ENCODE measurements at places on chromosomes 2 and 18.

- DNase-seq: no peak
Observed at GRCh38 chr2:94873362-94874276, 2.4 kb downstream of the TEKT4 start.

- peak; percentile 85 for DNase-seq
Observed at GRCh38 chr18:11047156-11047555, 102.2 kb downstream of the PIEZO2 start.

GRCh38 chr18:1779587-1779986 is 791.7 kb downstream of the METTL4 start:
- DNase-seq: peak; percentile 2

- no peak for DNase-seq
Observed at GRCh38 chr2:27118525-27119329, at the start of gene CGREF1. TSS of gene CGREF1 (minus strand) at chr2:27119128. CDS start at chr2:27104366, 14,762 bp downstream.

DNA sequence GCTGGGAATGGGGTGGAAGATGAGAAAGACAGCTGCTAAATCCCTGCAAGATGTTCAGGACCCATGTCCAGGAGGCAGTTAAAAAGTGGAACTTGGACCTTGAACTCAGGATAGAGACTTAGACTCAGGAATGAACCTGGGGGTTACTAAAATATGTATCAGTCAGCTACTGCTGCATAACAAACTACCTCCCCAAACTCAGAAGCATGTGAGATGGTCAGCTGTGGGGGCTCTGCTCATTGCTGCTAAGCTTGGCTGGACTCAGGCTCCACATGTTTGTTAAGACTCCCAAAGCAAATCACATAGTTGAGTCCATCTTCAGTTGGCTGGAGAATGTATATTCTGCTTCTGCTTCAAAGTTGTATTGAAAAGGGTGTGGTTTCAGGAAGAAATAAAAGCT is 61.4 kb upstream of the COPS8 start:
- no peak for DNase-seq

DNA sequence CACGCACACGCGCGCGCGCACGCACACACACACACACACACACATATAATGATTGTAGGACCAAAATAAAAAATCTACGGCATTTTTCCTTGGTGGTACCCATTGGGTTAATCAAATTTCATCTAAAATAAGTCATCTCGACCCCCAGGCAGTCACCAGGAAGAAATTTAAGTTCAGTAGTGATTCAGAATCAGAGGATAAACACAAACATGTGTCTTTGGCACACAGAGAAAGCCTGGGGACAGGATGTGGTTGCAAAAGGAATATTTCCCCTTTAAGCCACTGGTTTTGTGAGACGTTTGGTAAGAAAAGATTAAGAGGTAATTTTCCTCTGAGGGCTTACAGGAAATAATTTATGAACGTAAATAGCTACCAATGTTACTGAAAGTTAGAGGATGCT is 171.6 kb upstream of the PIEZO2 start:
- peak; percentile 97 for DNase-seq

- DNase-seq: no peak
Observed at GRCh38 chr2:172900871-172901270, 165.2 kb downstream of the RAPGEF4 start.

GRCh38 chr18:14930576-14930975 is 182.6 kb downstream of the ANKRD30B start:
- DNase-seq: no peak

GRCh38 chr2:150450765-150451164 is 36.7 kb downstream of the RND3 start:
- no peak for DNase-seq

DNA sequence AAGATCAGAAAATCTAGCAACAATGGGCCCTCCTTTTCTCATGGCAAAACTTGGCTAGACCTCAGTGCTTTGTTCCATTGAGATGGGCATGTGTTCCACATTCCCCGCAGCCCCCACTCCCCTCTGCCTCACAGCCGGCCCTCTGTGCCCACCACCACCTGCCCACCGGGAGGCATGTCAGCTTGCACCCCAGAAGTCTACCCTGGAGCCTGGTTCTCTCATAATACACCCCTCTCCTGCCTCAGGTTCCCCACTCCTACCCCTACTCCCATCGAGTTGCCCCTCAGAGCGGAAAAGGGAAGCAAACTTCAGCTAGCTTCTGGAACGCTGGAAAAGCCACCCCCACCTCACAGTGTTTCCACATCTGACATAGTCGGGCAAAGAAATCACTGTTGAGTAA is 219.0 kb downstream of the ANAPC1 start:
- no peak for DNase-seq

- DNase-seq: peak; percentile 61
Observed at GRCh38 chr18:62524440-62525200, 1.8 kb downstream of the ZCCHC2 start.

DNA sequence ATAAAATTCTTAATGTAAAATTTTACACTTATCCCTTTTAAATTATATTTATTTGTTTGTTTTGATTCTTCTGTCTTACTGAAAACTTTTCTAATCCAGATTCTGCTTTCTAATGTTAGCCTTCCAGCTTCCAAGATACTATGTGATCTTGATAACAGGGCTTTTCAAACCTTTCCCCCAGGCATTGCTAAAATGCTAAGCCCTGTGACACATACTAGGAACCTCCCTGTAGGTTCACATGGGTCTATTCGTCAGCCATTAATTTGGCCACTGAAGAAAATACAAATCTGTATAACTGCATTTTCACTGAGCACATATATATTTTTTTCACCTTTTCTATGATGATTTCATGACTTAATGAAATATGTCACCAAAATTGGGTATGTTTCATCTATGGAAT is 92.8 kb upstream of the MAP4K3 start:
- no peak for DNase-seq

DNA sequence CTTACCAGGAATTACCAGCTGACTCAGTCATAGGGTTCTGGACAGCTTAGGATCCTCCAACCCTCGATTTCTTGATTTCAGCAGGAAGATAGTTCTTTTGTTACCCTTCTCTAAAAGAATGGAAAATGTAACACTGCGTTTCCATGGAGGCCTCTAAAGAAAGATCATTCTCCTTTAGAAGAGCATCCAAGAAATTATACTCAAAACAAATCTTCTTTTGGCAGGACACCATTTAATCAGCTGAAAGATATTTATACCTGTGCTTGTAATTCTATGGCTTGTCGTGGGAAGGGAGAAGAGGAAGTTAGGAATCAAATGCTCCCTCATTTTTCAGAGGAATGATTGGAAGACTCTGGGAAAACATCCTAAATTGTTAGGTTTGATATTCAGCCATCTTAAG is 130.5 kb downstream of the RAB3GAP1 start:
- DNase-seq: no peak

GRCh38 chr18:26574958-26575864 is 26.9 kb upstream of the KCTD1 start:
- DNase-seq: peak; percentile 73

DNA sequence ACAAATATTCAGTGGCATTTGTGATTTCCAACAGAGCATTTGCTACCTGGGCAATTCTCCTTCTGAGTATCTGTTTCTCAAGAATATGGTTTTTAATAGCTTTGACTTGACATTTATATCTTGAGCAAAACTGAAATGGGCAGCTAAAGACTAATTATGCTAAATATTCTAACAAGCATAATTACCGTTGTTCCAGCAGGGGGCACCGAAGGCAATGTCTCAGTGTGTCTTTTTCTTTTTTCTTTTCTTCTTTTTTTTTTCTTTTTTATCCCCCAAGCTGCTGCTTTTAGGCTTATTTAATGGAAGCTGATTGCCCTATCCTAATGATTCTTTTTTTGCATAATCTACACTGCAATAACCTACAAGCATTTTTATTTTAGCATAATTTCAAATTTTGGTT is 138.9 kb upstream of the NABP1 start:
- peak; percentile 30 for DNase-seq

DNA sequence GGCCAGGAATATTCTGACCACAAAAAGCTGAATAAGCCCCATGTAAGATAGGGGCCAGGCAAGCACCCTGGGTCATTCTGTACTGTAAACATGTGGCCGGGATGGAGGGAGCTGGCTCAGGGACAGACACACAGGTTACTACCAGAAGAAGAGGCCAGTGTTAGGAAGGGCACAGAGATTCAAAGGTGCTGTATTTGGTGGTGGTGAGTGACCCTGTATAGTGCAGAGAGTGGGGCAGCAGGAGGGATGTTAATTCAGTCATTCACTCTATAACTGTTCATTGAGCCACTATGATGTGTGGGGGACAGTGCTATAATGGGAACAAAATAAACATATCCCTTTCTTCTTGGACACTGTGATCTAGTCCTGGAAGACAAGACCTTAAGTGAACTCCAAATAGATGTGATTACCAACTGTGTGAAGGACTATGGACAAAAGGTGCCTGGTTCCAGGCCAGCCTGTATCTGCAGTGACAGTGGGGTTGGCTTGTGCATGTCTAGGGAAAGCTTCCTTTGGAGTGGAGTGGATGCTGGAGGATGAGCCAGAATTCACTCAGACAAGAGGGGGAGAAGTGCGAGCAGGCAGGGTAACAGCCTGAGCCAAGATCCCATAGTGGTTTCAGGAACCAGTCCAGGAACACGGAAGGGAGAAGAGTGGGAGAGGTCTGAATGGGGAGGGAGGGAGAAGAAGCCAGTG is 8.3 kb downstream of the MOCOS start:
- no peak for DNase-seq

- DNase-seq: no peak
Observed at GRCh38 chr2:80454628-80455027, 150.1 kb upstream of the LRRTM1 start.

DNA sequence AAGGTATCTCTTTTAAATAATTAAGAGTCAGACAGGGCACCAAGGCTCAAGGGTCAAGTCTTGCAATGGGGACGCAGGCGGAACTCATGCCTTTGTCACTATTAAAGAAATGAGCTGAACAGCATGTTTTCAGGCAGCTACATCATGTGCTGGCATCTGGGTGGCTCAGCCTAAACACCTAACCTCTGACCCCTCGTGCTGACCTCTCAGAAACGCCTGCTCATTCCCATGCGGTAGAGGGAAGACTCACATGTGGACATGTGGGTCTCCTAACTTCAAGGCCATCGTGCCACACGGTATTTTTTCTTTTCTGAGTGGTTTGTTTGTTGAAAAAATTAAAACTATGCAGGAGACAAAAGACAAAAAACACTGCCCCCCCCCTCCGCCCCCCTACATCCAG is 31.3 kb downstream of the CYP27C1 start:
- DNase-seq: no peak

Data from M059J (cell line).